ENCODE measurements at places on chromosomes 3 and 15.
A peak's percentile ranks its signal among the peaks of the same experiment; 100 is the strongest.

GRCh38 chr3:139757448-139758030, 79.8 kb upstream of the NMNAT3 start:
- DNase-seq, result no peak

DNA sequence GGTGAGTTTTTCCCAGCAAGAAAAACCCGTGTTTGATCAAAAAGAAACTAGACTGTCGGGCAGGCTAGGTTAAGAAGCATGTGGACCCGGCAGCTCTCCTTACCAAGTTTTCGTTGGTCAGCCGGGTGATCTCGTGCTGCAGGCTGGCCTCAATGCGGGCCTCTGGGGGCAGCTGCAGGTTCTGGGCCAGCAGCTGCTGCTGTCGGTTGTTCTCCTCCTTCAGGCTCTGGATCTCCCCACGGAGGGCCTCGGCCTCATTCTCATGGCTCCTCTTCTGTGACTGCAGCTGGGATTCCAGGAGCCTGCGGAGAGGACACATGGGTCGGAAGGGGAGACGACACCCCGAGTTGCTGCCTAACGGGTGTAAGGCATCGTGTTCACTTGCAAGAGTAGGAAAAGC, 44.5 kb upstream of the MYO5C start:
- no peak for DNase-seq

GRCh38 chr15:64928626-64929220, 17.0 kb downstream of the ANKDD1A start:
- no peak for DNase-seq

- no peak for DNase-seq
Observed at GRCh38 chr3:102722317-102722716, 287.5 kb downstream of the ZPLD1 start.

DNA sequence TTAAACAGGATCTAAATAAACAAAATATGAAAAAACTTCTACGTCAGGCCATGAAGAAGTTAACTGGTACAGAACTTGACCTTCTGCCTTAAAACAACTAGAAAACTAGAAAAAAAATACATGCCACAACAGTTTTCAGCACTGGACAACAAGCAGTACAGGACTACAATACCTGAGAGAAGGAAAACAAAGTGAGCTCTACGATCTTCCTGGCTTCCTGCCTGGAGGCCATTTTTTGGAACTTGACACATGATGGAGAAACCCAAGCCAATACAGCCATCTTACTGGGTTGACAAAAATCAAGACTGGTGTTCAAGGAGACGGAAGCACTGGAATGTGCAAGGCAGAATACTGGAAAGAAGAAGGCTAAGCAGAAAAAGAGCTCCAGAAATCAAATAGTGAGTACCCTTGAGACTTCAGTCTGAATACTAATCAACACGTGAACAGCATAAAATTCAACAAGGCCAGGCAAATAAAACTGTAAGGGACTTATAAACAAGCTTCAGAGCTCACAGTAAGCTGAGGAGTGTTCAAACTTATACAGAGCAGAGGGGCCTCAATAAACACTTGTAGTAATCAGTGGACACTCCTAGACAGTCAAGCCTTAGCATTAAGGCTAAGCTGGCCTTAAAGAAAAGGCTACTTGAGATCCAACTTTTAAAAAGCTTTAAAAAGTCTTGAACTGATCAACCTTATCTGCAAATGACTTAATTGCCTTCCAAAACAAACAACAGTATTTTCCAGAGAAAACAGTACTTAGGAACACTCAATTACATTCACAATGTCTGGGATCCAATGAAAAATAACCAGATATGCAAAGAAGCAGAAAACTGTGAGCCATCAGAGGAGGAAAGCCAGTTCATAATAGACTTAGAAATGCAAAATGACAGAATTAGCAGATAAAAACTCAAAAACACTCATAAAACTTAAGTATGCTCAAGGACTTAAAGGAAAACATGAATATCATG, 63.2 kb downstream of the DLG1 start:
- DNase-seq, result no peak

- DNase-seq, result no peak
Observed at GRCh38 chr15:98628216-98628615, 20.1 kb upstream of the IGF1R start.

DNA sequence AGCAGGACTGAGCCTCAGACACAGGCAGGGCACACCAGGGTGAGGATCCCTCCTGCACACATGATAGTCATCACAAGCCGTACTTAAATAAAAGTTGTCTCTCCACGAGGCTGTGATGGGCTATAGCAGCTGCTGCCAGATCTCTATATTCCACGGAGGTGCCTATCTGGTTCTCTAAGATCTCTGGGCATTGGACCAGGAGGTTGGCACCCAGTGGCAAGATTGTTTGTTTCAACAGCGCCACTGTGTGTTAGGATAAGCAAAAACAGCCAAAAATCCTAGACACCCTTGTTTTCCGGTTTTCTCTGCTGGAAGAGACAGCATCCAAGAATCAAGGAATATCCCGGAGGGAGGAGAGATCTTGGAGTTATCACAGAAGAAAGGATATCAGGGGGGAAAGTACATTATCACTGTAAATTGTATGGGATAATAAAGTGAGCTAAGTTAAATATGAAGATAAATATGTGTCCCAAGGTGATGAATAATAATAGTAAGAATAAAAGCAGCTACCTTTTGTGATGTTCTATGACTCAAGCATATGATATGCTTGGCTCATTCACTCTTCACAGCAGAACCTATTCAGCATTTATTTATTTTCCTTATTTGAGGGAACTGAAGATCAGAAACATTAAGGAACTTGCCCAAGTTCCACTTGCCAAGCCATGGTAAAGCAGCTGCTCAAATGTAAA, 90.6 kb upstream of the AKAP13 start:
- peak; percentile 70 for DNase-seq

Data from AG08396 (cell line).